ENCODE measurements at places on chromosomes 6 and 20. TPM values are rescaled to one million over a fixed set of nuclear protein-coding genes. Genes with fewer than 3 reads are reported as not detected.

Gene SLC35B2
- total RNA-seq: 114 TPM

Gene TXLNB
- total RNA-seq: 0.46 TPM

Gene STX11
- 0.55 TPM for total RNA-seq

Gene MICA
- 76.7 TPM for total RNA-seq

Gene SMPDL3A
- total RNA-seq: 196 TPM

Gene METTL24
- total RNA-seq: 0.43 TPM

Gene TMEM200A
- 35.3 TPM for total RNA-seq

Gene SULF2
- total RNA-seq: 28.3 TPM

Gene MCM8
- total RNA-seq: 2.3 TPM

Gene EMILIN3
- under 0.01 TPM for total RNA-seq

Gene NEU1
- total RNA-seq: 88.7 TPM

Gene CLPSL1
- total RNA-seq: not detected

Gene CAP2
- total RNA-seq: 4.0 TPM

Gene GPLD1
- 0.14 TPM for total RNA-seq

Gene MLN
- not detected for total RNA-seq

Gene PNLDC1
- total RNA-seq: not detected

Gene SIRPG
- not detected for total RNA-seq

Gene PGK2
- total RNA-seq: not detected

Gene CCN6
- not detected for total RNA-seq

Gene OPN5
- total RNA-seq: not detected

Gene ARHGAP40
- total RNA-seq: not detected

Gene ZNF391
- total RNA-seq: 0.92 TPM

Gene ENPP5
- total RNA-seq: 0.46 TPM

Gene MEP1A
- total RNA-seq: not detected

Gene BMP7
- total RNA-seq: not detected

Gene NRSN1
- not detected for total RNA-seq

Gene RIPOR2
- total RNA-seq: 1.1 TPM

Gene SLC4A11
- 1.0 TPM for total RNA-seq

Gene C20orf96
- 2.4 TPM for total RNA-seq

Gene PRELID3B
- 85.8 TPM for total RNA-seq

Gene RAB32
- total RNA-seq: 111 TPM

Gene C6orf62
- total RNA-seq: 76.6 TPM

Gene IL20RA
- 0.55 TPM for total RNA-seq

Gene AURKA
- 5.8 TPM for total RNA-seq

Gene PRPF6
- 57.0 TPM for total RNA-seq

Gene OPRL1
- 1.6 TPM for total RNA-seq

Gene EPHA7
- total RNA-seq: under 0.01 TPM

Gene RAET1L
- not detected for total RNA-seq

Gene ADGRF1
- not detected for total RNA-seq

Gene GSTA2
- total RNA-seq: not detected

Gene RAB44
- under 0.01 TPM for total RNA-seq

Gene PTGIS
- 605 TPM for total RNA-seq

Gene TMX4
- total RNA-seq: 64.4 TPM

Gene MED23
- total RNA-seq: 23.2 TPM

Gene GRM1
- under 0.01 TPM for total RNA-seq

Gene CUL9
- 18.5 TPM for total RNA-seq

Gene JPH2
- total RNA-seq: 0.43 TPM

Gene RAMACL
- 4.1 TPM for total RNA-seq

Gene ZBTB9
- total RNA-seq: 4.1 TPM

Gene GOPC
- total RNA-seq: 51.6 TPM

Gene VIP
- not detected for total RNA-seq

Gene RXRB
- 20.8 TPM for total RNA-seq

Gene DEFB132
- total RNA-seq: not detected

Gene PRDM13
- total RNA-seq: not detected

Gene UST
- total RNA-seq: 35.4 TPM

Gene CGA
- total RNA-seq: 0.09 TPM

Gene KCNS1
- 0.14 TPM for total RNA-seq

Gene NKX2-4
- not detected for total RNA-seq

Gene RSPH3
- 4.8 TPM for total RNA-seq

Gene NRN1
- total RNA-seq: not detected

Measured in smooth muscle cell of bladder (primary cell).